ENCODE measurements at places on chromosomes 6 and 20.

- no peak for DNase-seq
Measured at GRCh38 chr6:149905371-149905910, 7.5 kb upstream of the RAET1E start.

DNA sequence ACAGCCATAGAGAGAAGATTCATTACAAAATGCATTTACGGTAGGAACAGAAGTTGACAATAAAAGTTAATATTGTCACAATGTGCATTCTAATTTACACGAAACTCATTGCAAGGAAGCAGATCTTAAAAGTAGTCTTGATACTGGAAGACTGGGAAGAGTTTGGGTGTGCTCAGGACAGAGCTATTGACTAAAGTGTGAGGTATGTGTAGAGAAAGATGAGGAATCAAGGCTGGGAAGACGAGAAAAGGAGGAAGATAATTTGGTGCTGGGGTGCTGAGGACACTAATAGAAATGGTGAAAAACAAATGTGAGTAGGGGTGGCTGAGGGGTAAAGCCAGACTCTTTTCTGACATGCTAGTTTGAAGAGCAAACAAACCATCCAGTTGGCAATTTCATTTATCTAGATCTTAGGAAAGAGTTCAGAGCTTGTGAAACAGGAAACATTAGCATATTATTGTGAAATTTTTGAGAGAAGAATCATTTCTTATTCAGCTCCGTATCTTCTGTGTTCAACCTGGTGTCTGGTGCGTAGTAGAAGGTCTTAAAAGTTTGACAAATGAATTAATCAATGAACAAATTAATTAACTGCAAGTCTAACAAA, 72.7 kb downstream of the ELOVL4 start:
- no peak for DNase-seq

GRCh38 chr20:17912916-17913315, 55.7 kb downstream of the SNX5 start:
- peak; percentile 55 for DNase-seq

DNA sequence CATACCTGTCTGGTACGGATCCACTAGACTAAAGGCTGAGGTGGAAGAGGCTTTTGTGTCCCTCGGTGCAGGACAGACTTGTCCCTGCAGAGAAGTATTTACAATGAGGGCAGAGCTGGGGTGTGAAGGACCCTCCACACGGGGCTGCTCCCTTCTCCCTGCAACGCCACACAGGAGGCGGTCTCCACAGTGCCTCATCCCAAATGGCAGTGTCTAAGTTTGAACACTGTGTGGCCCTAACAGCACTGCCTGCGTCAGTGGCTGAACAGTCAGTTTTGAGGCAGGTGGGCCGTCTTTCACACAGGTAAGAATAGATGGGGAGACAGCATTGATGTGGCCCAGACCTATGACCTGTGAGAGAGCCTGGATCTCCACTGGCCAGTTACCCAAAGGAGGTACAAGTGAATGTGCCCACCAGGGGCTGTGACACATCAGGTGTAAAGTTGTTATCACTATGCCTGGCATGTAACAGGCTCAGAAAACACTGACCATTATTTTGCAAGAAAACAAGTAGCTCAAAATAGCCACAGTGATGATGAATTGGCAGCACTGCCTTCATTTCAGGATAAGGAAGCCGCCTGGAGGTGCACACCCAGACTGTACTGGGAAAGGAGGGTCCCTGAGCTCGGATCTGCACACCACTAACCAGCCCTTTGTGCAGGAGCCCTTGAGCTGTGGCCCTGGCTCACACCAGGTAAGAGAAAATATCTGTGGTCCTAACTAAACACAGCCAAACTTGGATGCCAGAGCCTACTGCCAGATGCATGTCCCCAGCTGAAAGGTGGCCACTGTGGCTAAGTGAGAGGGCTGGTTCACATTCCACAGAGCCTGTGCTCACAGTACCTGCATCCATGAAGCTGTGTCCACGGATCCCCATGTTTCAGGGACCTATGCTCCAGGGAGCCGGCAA, 246.7 kb downstream of the DLL1 start:
- no peak for DNase-seq

GRCh38 chr6:24385536-24386269, 17.0 kb upstream of the MRS2 start:
- DNase-seq: no peak

DNA sequence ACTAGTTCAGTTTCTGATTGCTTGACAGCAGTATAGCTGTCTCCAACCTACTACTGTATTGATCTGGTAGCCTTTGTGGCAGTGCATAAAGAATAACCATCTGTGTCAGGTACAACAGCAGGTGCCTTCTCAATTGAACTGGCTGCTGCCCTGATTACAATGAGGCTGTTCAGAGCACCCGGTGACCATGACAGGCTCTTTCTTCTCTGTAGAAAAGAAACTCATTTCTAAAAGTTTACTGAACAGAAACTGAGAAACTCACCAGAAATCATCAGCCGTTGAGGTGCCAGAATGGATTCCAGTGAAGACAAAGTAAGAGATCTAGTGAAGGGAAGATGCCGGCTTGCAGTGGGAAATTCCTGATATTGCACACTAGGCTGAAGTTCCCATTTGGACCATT, 954.4 kb downstream of the PHF3 start:
- DNase-seq: no peak

DNA sequence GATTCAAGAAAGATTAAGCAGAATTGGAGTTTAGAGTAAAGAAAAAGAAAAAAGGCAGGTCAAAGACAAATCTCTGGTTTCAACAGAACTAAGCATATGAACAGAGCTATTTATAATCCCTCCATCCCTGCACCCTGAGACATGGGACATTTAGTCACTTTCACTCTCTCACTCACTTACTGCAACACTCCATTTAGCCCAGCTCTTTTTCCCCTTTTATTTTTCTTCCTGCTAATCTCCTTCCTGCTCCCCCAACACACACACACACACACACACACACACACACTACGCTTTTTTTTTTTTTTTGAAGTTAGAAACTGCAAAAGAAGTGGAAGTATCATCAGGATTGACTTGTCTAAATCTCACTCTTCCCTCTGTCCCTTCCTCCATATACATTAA, 45.1 kb upstream of the TBC1D7 start:
- no peak for DNase-seq

Measured in HFFc6 (cell line).